ENCODE measurements at places on chromosomes 1 and 21.
A peak's percentile ranks its signal among the peaks of the same experiment; 100 is the strongest.

- DNase-seq: no peak
Measured at GRCh38 chr21:34807146-34807880, 138.5 kb downstream of the CLIC6 start.

GRCh38 chr1:153364766-153365666 is 7.4 kb downstream of the S100A9 start:
- DNase-seq: no peak

GRCh38 chr1:213982289-213982671 is 5.5 kb upstream of the PROX1 start:
- no peak for DNase-seq

DNA sequence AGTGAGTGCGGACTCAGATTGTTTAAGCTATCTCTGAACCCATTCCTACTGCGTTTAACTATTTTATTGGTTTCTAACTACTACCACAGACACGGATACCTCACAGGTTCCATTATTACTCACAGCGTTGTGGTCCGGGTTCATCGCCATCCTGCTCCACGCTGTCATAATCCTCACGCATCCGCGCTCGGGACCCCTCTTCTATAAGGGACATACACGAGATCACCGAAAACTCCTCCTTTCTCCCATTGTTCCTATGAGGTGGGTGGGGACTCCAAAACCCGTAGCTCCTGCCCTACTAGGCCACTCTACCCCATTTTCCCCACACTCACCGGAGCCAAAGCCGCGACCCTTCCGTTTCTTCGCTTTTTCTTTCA is 610 bp downstream of the RBM8A start:
- no peak for DNase-seq

DNA sequence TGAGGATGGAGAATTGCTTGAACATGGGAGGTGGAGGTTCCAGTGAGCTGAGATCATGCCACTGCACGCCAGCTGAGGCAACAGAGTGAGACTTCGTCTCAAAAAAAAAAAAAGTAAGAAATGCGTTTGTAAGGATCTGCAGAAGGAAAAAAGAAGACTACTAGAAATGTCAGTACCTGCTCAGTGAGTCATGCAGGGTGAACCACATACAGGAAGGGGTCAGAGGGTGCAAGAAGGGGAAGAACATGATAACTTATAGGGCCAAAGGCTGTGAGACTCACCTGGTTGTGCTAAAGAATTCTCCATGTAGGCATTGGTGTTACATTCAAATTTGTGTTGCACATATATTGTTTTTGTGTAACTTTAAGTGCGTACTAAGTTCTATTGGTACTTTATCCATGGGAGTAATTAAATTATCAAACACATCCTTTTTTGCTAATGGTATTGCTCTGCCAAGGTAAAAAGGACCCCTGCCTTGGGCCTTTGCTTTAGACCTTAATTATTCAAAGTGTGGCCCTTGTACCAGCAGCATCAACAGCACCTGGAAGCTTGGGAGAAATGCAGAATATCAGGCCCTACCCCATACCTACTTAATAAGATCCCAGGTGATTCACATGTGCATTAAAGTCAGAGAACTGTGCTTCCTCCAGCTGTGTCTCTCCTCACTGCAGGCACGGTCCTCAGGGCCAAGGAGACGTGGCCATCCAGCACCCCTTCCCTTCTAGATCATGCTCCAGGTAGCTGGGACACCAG is 96.4 kb upstream of the PPP2R5A start:
- peak; percentile 43 for DNase-seq

GRCh38 chr1:188986745-188987417 is 1490.8 kb downstream of the BRINP3 start:
- DNase-seq: no peak

DNA sequence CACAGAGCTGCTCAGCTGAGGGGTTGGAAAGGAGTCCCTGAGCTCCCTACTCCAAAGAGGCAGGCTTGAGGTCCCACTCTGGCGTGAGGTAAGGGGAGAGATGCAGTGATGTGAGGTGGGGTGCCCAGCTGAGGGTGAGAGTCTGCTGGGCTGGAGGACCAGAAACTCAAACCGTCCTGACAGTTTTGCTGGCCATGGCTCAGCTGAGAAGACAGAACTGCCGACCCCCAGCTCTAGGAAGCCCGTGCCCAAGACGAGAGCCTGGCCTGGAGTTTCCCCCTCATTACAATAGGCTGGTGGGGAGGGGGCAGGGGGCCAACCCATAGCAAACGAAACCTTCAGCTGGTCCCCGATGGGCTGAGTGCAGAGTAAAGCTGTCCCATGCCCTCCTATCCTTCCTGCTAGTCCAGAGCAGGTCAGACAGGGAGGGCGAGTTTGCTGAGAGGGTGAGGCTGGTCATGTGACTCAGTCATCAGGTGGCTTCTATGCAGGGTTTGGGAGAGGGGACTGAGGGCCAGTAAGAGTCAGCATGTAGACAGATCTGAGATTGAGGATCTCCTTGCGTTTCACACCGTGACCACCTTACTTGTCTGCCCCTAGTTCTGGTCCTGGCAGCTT is 129.3 kb downstream of the PRDM2 start:
- DNase-seq: peak; percentile 42

DNA sequence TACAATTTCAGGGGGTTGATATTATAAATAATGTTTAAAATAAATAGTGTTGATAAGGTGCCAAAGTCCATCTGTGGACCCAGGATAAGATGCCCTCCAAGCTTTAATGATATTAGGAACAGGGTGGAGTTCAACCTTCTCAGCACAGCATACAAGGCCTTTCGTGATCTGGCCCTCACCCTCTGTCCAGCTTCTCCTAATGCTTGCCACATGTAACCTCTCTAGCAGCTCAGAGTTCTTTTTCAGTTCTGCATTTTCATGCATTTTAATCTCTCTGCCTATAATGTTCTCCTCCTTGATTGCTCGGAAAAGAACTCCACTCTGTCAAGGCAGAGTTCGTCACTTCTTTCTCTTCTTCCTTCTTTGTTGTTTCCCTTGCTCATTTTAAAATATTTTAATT is 21.4 kb upstream of the SMAP2 start:
- DNase-seq: no peak

DNA sequence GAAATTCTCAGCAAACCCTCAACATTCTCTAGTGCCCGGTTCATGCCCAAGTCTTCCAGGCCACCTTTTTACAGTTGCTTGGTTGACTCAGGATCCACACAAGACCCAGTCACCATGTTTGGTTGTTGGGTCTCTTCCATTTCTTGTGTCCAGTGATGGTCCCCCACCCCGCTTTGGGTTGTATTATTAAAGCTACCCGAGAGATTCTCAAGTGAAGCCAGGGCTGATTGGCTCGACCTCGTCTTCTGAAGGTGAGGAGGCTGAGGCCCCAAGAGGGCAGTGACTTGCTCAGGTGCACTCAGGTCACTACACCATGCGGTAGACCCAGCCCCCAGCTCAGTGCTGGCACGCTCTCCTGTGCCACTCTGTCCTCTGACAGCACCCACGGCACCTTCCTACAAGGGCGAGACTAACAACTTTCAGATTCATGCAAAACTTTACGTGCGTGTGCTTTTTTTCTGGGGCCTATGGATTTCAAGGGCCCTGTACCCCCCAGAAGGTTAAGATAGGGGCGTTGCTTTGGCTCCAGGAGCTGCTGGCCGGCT is 50.3 kb downstream of the CAPN9 start:
- DNase-seq: no peak

GRCh38 chr1:69693921-69694675 is 126.4 kb downstream of the LRRC7 start:
- no peak for DNase-seq

DNA sequence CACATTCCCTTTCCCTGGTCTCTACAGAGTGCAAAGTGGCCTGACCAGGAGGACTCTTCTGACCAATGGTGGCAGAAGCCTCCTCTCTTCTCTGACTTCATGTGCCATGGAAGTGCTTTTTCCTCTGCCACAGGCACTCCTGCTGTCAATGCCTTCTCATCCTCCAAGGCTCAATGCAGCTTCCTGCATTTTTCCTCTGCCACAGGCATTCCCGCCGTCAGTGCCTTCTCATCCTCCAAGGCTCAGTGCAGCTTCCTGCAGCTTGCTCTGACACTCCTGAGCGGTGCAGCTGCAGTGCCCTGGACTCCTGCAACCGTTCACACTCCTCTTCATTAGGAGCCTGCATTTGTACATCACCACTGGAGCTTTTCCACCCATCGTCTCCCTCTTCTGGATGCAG is 4.7 kb upstream of the ADARB1 start:
- no peak for DNase-seq

DNA sequence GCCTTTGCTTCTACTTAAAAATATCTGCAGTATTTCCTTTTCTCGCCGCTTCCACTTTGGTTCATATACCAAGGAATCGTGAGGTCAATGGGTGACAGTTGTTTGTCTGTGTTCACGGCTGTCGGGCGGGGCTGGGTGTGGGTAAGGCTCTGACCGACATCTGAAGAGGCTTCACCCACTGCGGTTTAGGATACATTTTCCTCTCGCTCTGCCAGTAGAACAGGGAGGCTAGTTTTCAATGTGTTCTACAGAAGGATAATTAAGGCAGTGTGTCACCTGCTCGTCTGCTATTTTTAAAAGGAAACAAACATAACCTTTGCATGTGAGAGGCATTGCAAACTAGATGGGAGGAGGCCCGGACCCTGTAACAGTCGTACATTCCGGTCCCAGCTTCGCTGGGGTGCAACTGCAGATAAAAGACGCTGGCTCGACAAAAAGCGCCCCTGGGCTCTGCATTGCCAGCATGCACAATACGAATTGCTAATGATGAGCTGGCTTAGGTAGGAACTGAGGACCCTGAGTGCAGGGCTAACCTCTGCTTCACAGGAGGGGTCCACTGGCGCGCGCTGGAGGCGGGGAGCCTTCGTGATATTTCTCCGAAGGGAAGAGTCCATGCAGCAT is 8.5 kb upstream of the ERG start:
- peak; percentile 18 for DNase-seq

- peak; percentile 80 for DNase-seq
Measured at GRCh38 chr1:25556791-25557476, 13.5 kb downstream of the LDLRAP1 start.

DNA sequence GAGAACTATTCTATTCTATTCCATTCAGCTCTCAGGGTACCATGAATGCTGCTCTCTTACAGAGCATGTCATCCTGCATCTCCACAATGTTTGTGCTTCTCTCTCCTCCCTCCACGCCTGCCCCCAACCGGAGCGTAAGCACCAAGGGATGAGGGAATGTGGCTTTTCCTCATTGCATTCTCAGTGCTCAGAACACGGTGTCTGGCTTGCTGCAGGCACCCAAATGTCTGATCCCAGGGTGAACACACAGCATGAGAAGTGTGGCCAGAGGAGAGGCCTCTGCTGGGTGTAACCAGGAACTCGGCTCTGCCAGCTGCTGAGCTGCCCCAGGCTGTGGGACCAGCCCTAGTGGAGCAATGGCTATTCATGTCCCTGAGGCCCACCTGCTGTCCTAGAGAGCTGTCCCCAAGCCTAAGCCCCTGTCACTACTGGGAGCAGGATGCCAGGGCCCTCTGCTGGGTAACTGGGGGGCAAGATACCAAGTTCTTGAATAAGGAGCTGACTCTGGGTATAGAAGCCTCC is 38.3 kb downstream of the OLFML2B start:
- DNase-seq: no peak

All from small intestine (tissue), 16 donors.